ENCODE measurements at places on chromosomes 7 and 10.
A peak's percentile ranks its signal among the peaks of the same experiment; 100 is the strongest.

- DNase-seq: no peak
Measured at GRCh38 chr7:43511769-43512515, 71.0 kb upstream of the STK17A start.

- no peak for DNase-seq
Measured at GRCh38 chr10:15122477-15123030, 25.4 kb downstream of the RPP38 start.

DNA sequence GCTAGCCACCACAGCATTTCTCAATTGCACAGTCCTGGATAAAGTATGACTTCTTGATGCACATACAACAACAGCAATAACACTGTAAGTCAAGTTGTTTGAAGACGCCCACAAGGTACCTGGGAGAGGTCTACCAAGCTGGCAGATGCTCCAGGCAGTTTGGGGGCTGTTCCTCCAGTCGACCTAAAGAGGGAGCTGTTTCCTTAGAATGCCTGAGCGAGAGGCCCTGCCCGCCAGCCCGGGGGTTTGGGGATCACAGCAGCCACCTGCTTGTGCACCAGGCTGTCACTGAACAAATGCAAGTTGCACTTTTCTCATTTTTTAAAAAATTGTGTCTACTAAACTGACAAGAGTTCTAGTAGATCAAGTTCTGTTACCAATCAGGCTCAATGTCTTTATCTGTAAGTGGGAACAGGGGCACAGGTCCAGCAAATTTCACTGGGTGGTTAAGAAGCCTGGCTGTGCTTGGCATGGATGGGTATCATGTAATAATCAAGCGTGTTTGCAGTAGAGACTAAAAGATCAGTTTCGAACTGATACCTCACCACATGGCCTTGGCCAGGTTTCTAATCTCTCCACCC is 193.8 kb upstream of the ADO start:
- peak; percentile 78 for DNase-seq

GRCh38 chr10:3907514-3907913 is 122.5 kb upstream of the KLF6 start:
- no peak for DNase-seq
